Stimulated activated CD4-positive, alpha-beta T cell treated with anti-CD3 and anti-CD28 coated beads, Interleukin-15, amount 100 ng/mL, for 1 hour (primary cell): ENCODE measurements at places on chromosomes 6 and 20.

GRCh38 chr6:106022801-106023200 is 63.3 kb upstream of the PRDM1 start:
- no peak for DNase-seq

DNA sequence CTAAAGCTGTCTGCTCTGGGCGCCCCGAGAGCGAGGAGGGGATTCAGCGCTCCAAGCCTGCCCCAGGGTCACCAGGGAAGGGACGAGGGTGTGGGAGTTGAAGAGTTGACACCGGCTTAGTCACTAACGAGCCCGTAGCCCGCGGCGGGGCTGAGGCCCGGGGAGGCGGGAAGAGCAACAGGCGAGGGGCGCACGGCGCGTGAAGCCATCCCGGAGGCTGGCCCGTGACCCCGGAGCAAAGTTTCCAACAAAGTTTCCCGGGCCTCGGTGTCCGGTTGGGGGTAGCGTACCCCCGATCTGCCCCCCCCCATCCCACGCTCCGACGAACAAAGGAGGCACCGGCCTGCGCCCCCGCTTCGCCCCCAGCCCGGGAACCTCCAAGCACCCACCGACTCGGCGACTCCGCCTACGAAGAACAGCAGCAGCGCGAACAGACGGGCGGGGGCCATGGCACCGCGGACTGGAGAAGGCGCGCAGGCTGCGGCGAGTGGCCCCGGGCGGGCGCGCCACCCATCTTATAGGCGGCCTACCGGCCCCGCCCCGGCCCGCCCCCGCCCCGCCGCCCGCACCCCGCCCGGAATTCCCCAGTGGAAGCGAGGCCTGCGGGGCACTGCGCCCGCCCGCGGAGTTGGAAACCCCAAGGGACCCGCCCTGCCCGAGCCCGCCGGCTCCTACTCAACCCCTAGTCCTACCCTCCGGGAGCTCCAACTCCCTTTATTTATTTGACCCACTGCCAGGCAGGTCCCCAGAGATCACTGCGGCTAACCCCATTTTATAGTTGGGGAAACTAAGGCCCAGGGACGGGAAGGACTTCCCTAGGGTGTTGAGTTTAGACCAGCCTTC is at the start of gene SDC4:
SDC4 (minus strand) TSS at position 489 of the 843 bp plus-strand sequence; CDS start at position 449, 40 bp downstream.
- peak; percentile 38 for DNase-seq

- no peak for DNase-seq
Observed at GRCh38 chr6:22613695-22614094, 44.3 kb downstream of the HDGFL1 start.

DNA sequence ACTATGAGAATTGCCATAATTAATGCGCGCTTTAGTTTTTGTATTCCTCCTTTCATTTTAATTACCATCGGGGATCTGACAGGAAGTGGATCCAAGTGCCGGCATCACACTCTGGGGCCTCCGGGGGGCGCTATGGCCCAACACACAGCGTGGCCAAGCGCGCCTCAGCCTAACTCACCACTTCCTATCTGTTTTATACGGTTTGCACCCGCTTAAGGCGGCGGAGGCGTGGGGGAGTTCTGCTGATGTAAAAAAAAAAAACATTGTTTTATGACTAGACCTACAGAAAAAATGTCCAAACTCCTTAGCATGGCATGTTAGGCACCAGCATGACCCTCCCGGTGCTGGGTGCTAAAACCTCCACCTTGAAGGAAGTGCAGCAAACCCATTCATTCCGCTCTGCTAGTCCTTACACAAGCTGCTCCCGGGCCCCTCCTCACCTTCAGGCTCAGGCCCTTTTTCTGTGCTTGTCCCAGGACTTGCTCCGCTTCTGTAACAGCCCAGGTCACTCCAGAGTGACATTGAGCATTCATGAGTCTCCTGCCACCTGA is 4.5 kb upstream of the EBF4 start:
- peak; percentile 64 for DNase-seq

DNA sequence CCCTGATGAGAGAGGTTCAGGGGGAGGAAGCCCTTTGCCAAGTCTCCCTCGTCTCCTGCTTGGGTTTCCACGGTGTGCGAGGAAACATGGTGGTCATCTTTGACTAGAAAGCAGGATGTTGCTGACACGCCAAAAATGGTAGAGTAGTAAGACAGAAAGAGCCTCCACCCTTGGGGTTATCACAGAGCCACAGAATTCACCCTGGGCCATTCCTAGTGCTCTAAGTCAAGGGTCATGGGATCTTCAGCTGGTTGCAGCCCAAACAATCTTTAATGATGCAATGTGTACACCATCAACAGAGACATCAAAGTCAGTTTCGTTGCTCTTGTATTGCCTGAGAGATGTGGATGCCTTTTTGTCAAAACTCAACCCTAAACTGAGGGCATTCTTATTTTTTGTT is 201.9 kb downstream of the LY86 start:
- DNase-seq: no peak

DNA sequence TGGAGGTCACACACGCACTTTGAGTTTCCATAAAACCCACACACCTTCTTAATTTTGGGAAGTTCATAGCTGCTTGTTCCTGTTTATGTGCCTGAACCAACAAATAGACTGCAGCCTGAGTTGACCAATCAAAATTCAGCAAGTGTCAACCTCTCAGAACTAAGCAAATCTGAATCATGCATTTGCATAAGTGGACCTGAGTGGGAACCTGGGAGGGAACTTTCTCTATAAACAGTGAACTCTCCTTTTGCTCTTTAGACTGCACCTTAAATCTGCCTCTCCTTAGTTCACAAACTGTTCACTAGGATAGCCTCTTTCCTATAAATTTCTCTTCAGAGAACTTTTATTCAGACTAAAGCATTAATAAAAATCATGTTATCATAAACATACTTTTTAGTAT is 37.9 kb downstream of the SLC17A1 start:
- no peak for DNase-seq

DNA sequence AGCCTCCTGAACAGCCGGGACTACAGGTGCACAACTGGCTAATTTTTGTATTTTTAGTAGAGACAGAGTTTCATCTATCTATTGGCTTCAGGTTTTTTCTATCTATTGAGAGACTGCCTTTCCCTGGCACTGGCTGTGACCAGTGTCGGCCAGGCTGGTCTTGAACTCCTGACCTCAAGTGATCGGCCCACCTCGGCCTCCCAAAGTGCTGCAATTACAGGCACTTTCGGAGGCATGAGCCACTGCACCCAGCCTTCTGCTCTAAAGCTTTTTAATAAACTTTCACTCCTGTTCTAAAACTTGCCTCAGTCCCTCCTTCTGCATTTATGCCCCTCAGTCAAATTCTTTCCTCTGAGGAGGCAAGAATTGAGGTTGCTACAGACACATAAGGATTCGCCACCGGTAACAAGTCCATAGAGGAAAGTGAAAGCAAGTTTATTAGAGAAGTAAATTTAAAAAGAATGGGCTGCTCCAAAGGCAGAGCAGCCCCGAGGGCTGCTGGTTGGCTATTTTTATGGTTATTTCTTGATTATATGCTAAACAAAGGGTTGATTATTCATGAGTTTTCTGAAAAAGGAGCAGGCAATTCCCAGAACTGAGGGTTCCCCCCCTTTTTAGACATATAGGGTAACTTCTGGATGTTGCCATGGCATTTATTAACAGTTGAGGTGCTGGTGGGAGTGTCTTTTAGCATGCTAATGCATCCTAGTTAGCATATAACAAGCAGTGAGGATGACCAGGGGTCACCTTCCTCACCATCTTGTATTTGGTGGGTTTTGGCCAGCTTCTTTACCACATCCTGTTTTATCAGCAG is 44.8 kb upstream of the RNGTT start:
- DNase-seq: no peak

- DNase-seq: no peak
Observed at GRCh38 chr20:16947479-16947878, 199.3 kb downstream of the OTOR start.

- no peak for DNase-seq
Observed at GRCh38 chr6:57265755-57266221, 43.7 kb upstream of the RAB23 start.

DNA sequence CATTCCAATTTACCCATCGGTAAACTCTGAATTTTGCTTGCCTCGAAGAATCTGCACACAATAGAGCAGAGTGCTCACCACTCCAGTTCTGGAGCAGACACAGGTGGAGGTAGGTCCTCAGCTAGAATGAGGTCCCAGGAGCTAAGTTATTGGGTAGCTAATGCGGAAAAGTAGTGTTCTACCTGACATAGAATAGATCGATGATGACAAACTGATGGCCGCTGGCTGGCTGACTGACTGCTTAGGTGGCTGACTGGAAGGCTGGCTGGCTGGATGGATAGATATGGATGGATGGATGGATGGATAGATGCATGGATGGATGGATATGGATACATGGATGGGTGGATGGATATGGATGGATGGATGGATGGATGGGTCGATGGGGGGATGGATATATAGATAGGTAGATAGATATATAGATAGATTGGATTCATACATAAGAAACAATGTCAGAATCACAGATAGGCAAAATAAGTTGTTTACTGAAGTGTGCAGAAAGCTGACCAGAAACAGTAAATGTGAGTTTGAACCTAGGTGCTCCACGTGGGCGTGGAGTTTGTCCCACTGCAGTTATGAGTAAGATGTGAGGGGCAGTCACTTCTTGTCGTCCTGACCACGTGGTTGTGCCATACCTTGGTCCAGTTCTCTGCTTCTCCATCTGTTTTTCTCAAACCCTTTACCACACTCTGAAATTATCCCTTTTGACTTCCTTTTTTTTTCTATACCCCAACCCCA is 62.1 kb downstream of the TBXT start:
- DNase-seq: no peak

DNA sequence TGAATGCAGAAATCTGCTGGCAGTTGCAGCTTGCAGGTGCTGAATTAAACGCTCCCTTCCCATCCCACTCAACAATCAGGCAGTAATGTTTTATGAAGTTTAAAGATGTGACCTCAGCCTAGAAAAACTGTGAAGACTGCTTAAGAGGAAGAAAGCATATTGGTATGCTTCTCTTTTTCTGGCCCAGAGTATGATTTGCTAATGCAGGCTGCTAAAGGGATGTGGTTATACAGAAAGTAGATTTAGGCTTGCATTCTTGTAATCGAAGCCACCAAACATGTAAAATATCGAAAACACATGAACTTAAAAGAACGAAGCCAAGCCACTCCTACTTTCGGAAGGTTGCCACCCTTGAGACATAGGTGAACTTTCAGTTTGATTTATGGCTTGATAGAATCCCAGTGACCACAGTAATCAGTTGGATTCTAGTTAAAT is 40.7 kb downstream of the MAP3K5 start:
- no peak for DNase-seq

DNA sequence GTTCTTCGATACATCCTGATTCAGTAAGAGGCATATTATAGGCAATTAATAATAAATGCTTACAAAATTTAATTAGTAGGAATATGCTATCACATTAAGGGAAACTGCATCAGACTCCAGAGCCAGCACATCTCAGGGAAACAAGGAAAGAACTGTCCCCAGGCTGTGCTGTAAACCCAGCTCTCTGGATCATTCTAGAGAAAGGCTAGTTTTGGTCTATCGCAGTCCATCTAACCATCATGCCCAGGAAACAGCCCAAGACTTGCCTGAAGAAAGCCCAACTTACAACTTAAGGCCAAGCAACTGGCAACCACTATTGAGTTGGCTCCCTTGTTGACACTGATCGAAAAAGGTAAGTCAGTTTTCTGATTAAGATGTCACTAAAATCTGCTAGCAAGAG is 11.3 kb downstream of the MAP3K5 start:
- no peak for DNase-seq

GRCh38 chr6:6747371-6747770 is 158.9 kb downstream of the LY86 start:
- DNase-seq: no peak

GRCh38 chr6:144285798-144286502 is 815 bp downstream of the UTRN start:
- peak; percentile 8 for DNase-seq

DNA sequence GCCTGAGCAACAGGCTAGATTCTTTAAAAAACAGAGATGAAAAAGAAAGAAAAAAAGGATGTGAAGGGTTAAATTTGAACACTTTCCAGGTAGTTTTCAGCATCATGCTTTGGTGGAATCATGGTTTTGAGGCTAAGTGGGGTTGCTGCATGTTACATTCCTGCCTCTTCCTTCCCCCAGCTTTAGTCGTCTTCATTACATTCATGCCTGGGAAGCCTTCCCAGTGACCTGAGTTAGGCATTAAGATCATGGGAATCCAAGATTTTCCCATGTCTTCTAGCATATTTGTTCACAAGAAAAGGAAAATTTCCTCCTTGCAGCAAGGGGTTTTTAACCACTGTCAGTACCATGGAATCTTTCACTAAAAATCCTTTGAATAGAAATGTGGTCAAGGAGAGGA is 12.0 kb downstream of the TPX2 start:
- no peak for DNase-seq

DNA sequence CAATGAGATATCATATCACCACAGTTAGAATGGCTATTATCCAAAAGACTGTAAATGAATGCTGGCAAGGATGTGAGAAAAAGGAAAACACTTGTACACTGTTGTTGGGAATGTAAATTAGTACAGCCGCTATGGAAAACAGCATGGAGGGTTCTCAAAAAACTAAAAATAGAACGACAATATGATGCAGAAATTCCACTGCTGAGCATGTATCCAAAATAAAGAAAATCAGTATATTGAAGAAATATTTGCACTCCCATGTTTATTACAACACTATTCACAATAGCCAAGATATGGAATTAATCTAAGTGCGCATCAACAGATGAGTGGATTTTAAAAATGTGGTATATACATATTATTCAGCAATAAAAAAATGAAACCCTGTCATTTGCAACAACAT is 898.9 kb upstream of the MAN1A1 start:
- no peak for DNase-seq

DNA sequence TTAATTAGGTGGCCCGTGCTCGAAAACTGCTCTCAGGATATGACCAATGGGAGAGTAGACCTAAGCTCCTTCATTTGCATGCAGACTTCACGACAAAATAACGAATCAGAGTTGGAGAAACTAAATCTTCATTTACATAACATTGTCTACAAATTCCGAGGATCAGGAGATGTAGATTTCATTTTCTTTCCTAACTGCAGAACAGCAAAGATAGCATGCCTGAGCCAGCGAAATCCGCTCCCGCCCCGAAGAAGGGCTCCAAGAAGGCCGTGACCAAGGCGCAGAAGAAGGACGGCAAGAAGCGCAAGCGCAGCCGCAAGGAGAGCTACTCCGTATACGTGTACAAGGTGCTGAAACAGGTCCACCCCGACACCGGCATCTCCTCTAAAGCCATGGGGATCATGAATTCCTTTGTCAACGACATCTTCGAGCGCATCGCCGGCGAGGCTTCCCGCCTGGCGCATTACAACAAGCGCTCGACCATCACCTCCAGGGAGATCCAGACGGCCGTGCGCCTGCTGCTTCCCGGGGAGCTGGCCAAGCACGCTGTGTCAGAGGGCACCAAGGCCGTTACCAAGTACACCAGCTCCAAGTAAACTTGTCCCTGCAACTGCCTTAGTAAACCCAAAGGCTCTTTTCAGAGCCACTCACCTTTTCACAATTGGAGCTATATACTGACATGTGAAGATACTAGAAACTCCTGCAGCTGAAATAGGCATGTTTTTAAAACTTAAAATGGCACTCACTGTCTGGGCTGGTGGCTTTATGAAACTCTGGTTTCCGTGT is 96.5 kb downstream of the HFE start:
- peak; percentile 30 for DNase-seq
